ENCODE measurements at places on chromosomes 2 and 18.

DNA sequence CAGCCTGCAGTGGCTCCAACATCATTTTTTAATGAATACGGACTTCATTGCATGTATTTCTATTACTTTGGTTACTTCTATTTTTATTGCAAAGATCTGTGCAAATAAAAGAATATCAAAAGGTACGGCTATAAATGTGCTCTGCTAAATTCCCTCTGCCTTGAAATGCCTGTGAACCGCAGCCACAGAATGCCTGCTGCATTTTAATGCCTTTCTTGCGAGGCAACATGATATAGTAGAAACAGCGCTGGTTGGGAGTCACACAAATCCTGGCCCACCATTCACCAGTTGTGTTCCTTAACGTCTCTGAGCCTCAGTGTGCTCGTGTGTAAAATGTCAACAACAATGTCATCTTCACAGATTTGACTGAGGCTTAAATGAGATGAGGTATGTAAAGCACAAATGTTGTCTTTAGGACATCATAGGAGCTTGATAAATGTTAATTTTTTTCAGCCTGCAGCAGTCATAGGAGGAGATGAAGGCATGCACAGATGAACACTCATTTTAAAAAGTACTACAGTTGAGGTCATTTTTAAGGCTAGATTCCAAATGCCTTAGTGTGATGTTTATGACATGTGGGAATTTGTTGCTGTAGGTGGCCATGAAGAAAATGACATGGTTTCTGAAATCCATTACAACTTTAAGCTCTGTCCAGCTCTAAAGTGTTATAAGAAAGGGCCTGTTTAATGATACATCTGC lies 187.6 kb upstream of the NRP2 start:
- no peak for DNase-seq

DNA sequence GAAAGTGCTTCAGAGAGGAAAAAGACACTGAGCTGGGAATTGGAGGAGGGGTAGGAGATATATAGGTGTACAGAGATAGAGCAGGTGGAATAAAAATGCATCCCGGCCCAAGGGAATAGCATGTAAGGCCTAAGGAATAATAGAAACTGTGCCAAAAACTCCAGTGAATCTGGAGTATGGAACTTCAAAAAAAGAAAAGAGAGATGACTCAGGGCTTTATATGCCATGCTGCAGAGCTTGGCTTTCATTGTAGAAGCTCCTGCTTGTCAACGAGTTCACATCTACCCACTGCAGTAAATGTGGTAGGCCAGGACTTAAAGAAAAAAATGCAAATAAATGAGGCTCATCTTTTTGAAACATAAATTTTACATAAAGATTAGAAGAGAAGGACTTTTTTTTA lies 131.8 kb downstream of the MREG start:
- no peak for DNase-seq

DNA sequence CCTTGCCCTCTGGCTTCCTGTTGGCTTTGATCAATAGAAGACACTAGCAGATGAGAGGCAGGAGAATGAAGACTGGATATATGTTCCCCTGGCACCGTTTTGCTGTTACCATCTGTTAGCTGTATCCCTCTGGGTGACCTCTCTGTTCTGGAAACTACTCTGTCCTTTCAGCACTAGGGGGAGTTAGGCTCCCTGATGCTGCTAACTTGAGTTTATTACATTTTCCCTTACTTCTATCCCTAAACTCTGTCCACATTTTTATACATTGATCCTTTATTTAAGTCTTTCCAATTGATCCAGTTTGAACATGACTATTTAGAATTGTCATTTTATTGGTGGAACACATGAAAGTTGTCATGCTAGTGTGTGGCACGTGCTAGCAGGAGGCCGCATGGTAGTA lies 1014.3 kb upstream of the CDH2 start:
- no peak for DNase-seq

DNA sequence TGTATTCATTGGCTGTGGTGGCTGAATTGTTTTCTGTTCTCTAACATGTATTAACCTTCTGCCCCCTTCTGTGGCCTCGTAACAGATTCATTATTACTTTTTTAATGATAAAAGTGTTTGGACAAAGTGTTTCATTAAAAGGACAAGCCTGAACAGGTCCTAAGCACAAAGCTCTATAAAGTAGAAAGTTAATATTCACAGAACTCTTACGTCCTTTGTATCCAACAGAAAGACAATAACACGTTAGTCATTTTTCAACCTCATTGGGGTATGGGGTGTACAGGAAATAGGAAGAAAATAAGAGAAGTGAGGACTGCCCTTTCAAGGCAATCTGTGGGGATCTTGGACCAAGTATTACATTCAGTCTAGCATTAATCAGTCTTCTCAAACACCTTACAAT lies 105.5 kb upstream of the RGPD4 start:
- DNase-seq, result no peak

DNA sequence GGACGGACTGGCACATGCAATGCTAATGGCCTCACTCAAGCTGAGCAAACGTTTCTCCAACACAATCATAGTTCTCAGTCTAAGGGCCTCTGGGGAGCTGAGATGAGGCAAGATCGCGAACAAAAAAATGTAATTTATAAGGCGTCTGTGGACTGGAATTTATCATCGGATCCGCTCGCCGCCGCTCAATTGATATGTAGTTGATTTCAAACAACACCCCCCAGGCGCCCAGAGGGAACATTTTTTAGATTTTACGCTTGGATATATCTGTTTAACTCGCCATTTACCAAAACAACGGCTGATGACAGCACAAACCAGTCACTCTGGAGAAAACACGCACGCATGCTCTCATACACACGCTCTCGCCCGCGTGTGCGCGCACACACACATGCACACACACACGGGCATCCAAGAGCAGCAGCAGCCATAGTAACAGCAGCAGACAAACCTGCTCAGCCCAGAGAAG lies 335.8 kb downstream of the SMAD2 start:
- no peak for DNase-seq

- DNase-seq, result no peak
Observed at GRCh38 chr18:76398295-76398694, 96.7 kb downstream of the ZNF516 start.

- DNase-seq, result no peak
Observed at GRCh38 chr2:85326406-85327159, 1.2 kb downstream of the TGOLN2 start.

DNA sequence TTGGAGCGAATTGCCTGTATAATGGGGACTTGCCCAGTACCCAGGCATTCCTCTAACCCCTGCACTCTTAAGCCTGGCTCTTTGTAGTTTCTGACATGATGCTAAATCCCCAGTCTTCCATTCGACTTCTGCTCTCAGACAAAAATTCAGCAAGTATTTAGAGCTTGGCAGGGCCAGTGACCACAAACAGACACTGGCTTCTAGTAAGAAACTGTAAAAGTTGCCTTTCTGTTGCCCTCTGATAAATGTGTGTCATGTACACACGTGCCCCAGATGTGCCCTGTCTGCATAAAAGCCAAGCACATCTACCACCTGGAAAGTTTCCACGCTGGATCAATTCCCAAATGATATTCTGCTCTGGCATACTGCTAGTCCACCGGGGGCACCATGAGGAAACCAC lies 18.0 kb downstream of the PAX3 start:
- DNase-seq, result no peak

DNA sequence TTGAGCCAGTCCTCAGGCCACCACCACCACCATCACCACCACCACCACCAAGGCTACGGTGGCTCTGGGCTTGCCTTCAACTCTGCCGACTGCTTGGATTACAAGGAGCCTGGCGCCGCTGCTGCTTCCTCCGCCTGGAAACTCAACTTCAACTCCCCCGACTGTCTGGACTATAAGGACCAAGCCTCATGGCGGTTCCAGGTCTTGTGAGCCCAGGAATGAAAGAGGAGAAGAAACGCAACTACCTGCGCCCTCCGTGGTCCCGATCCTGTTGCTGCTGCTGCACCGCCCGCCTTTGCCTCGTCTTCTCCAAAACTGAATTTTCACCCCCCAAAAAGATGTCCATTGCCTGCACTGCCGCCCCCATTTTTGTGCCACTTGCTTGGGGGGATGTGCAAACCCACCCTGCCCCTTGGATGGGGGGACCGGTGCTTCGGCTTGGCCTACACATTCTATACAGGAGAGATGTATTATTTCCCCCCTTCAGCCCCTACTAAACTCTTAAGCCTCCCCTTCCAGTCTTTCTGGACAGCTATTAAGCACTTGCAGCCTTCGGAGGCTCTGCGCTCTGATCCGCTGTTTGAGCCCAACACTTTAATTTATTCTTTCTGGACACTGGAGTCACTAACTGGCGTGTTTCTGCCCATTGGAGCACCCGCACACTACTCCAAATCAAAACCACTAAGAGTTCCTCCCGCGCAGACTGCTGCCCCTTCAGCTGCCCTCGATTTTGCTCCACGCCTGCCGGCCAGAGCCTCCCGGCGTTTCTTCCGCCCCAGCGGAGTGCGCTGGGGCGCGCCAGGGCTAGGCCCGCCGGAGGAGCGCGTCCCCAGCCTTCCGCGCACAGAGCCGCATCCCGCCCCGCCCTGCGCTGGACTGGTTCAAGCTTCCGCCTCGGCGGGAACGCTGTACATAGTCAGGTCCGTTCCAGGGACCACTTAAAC lies 5.7 kb downstream of the OTX1 start:
- DNase-seq, result no peak
